Adipose tissue (tissue), 3 donors: ENCODE measurements at places on chromosomes 1 and 21. TPM values are rescaled to one million over a fixed set of nuclear protein-coding genes. Genes with fewer than 3 reads are reported as not detected.

TMIGD3 gene
- 0.49 TPM for polyA plus RNA-seq

ATP1A4 gene
- polyA plus RNA-seq: 0.56 TPM

RASSF5 gene
- 6.9 TPM for polyA plus RNA-seq

C1orf21 gene
- 24.1 TPM for polyA plus RNA-seq

KRTAP13-2 gene
- polyA plus RNA-seq: not detected

SMIM12 gene
- 59.6 TPM for polyA plus RNA-seq

SPRR1A gene
- 9.5 TPM for polyA plus RNA-seq

LCE1E gene
- polyA plus RNA-seq: not detected

PDZK1IP1 gene
- polyA plus RNA-seq: 11.0 TPM
